ENCODE measurements at places on chromosomes 4 and X. TPM values are rescaled to one million over a fixed set of nuclear protein-coding genes. Genes with fewer than 3 reads are reported as not detected.

The RAB28 gene
- 15.9 TPM for total RNA-seq

DNA sequence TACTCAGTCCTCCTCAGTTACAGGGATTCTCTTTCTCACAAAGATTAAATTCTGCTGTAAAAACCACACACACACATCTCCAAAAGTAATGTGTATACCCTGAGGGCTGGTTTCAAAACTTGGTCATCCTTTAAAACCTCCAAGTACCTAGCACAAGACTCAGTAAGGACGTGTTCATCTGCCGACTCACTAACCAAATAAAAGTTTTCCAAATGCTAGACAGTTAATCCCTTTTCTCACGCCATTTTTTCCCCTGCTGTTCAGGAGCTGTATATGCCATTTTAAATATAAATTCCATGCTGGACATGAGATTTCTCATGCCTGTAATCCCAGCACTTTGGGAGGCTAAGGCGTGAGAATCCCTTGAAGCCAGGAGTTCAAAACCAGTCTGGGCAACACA lies 3.9 kb upstream of the SAT1 start:
- no peaks in the 10 kb centered on the region for H3K27me3 ChIP-seq
- no peak overlapping the region for H3K27ac ChIP-seq
- H3K4me1 ChIP-seq: no peaks in the 10 kb centered on the region
- H3K36me3 ChIP-seq: no peaks in the 10 kb centered on the region
- H3K4me3 ChIP-seq: no peak overlapping the region

- H3K27ac ChIP-seq: no peak overlapping the region
- DNase-seq: no peak
- H3K4me3 ChIP-seq: no peak overlapping the region
- H3K36me3 ChIP-seq: no peaks in the 10 kb centered on the region
Observed at GRCh38 chr4:182189103-182189878, 53.9 kb upstream of the TENM3 start.

- no peak for DNase-seq
- no peak overlapping the region for H3K27ac ChIP-seq
- H3K36me3 ChIP-seq: no peaks in the 10 kb centered on the region
- no peaks in the 10 kb centered on the region for H3K27me3 ChIP-seq
Observed at GRCh38 chrX:72073633-72074032, 58.1 kb downstream of the RTL5 start.

DNA sequence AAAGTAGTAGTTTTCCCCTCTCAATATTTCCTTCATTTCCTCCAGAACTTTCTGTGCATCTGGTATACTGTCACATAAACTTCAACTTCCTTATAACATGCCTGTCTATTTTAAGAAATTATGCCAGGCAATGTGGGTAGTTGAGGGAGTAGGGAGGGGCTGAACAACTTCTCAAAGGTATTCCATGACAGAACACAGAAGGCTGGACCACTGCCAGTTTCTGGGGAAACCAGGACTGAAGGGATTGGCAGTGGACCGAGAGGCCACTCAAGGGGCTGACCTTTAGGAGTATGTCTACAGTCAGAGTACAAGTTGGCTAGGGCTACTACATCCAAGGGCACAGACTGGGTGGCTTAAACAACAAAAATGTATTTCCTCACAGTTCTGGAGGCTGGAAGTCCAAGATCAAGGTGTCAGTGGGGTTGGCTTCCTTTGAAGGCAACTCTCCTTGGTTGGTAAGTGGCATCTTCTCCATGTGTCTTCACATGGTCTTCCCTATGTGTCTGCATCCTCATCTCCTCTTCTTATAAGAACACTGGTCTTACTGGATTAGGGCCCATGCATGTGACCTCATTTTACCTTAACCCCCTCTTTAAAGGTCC lies 6.9 kb downstream of the SH3RF1 start:
- no peak overlapping the region for H3K4me3 ChIP-seq
- no peak for DNase-seq
- H3K27ac ChIP-seq: no peak overlapping the region
- H3K27me3 ChIP-seq: no peaks in the 10 kb centered on the region

DNA sequence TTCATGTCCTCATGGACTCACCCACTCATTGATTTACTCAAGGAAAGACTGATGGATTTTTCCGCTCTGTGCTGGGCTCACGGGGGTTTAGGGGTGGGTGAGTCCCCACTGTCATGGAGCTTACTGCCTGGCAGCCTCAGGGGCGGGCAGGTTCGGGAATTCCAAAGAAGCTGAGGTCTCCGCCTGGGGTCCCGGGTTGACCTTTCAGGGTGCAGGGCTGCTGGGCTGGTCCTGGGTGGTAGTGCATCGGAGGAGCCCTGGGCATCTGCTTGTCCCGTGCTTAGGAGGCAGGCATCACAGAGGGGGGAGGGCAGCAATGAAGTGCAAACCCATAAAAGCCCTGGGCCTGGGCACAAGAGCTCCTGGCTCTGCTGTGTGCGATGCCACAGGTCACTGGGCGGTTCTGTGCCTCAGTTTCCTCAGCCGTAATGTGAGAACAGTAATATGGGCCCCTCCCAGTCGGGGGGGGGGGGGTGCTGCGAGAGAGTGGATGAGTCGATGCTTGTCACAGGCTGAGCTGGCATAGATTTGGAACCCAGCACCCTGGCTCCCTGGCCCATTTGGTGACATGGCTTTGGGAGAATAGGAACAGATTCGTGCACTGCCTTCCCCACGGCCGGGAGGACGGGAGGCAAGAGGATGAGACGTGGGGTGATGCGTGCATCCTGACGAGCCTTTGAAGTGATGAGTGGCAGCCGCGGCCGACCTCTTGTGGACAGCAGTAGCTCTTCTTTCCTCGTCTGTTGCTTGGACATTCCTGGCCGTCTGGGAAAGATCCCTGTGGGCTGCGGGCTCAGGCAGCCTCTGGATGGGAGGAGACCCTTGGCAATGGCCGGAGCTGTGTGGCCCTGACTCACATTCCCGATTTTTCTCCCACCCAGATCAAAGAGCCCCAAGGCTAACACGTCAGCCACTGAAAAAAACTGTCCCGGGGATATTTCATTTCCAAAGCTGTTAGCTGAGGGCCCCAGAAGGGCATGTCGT lies 42.0 kb downstream of the PSAPL1 start:
- no peaks in the 10 kb centered on the region for H3K36me3 ChIP-seq
- peaks cover 7% of the 10 kb centered on the region for H3K4me1 ChIP-seq
- no peak overlapping the region for H3K4me3 ChIP-seq
- no peaks in the 10 kb centered on the region for H3K27me3 ChIP-seq
- no peak for DNase-seq

The DMP1 gene
- total RNA-seq: not detected

The ANXA10 gene
- total RNA-seq: 4.6 TPM
